ENCODE measurements at places on chromosomes 5 and 9. TPM values are rescaled to one million over a fixed set of nuclear protein-coding genes. Genes with fewer than 3 reads are reported as not detected.

DNA sequence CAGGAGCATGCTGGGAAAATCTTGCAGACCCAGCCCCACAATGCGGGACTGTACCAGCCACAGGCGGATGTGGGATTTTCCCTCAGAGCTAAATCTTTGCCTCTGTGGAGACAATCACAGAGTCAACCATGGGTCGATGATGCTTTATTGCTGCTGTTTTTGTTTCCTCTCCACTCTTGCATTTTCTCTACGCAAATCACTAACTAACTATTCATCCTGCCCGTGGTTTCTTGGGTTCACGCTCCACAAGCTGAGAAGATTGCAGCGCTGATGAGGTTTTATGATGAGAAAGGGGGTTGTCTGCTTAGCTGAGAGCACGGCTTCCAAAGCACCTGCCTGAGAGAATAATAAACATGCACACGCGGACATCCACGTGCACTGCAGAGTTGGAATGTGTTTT lies 500.2 kb upstream of the ADAMTS16 start:
- no peak for DNase-seq

GRCh38 chr9:31674264-31674663 lies 710.2 kb upstream of the ACO1 start:
- no peak for DNase-seq

- DNase-seq, result no peak
Measured at GRCh38 chr9:21686738-21687137, 115.7 kb upstream of the MTAP start.

Gene FLT4
- 0.17 TPM for total RNA-seq

Gene SMIM33
- total RNA-seq, result not detected

Gene PCDHA11
- 0.27 TPM for total RNA-seq

Gene UQCRQ
- total RNA-seq, result 528 TPM

Gene N4BP3
- 5.2 TPM for total RNA-seq

Measured in HCT116 (cell line).